ENCODE measurements at places on chromosomes 5 and 9.

- DNase-seq: no peak
Measured at GRCh38 chr5:44987026-44987425, 178.3 kb downstream of the MRPS30 start.

GRCh38 chr5:146345578-146346366, 7.1 kb downstream of the POU4F3 start:
- DNase-seq: no peak

DNA sequence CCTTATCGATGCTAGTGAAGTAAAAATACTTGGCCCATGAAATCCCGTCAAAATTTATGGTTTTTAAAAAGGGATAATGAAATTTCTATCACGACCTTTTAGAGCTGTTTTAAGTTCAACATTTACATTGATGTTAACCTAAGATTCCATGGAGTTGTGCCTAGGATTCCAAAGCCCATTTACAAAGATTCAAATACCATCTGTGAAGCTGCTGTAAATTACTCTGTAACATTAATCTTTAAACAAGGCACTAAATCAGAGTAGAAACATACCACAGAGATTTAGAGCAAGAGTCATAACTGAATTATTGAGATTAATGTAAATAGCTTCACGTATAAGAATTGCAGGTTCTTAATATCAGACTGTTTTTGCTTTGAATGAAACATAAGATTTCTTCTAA, 17.7 kb downstream of the POU5F2 start:
- DNase-seq: no peak

DNA sequence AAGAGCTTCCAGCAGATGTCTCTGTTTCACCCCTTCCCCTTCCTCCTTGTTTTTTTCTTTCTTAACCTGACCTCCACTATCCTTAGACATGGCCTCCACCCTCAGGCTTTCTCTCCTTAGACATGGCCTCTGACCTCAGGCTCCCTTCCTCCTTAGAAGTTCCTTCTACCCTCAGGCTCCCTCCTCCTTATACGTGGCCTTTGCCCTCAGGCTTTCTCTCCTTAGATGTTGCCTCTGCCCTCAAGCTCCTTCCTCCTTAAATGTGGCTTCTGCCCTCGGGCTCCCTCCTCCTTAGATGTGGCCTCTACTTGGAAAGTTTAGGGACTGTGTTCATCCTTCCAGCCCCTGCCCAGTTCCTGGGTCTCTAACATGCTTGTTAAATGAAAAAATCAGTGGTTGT, 180.4 kb upstream of the S1PR3 start:
- no peak for DNase-seq

DNA sequence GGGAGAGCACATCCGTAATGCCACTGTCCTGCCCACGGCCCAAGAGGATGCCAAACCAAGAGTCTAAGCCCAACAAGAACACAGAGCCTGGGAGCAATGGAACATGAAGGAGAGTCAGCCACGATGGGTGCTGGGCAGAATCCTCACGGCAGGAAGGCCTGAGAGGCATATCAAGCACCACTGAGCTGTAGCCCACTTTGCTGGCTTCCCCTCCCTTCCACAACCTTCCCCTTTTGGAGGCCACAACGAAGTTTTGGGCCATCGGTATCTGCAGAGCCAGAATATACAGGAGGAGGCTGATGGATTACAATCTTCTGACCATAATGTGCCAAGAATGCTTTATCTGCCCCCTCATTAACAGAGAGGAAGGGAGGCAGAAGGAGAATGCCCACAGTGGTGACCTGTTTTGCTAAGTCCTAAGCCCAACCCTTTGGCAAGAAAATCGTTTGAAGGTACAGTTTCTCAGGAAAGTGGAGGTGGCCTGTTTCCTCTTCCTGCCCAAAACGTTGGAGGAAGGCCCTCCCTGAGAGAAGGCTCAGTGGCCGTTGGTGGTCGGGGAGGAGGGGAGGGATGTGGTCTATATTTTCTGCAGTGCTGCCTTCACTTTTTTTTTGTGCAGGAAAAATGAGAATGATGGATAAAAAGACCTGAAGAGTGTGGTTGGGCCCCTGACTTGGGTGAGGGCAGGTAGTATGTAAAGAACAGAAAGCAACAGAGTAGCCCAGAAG, 26.2 kb downstream of the MACROH2A1 start:
- no peak for DNase-seq

- no peak for DNase-seq
Measured at GRCh38 chr5:7364226-7364875, 31.6 kb upstream of the ADCY2 start.

GRCh38 chr5:56172241-56172640, 60.9 kb downstream of the ANKRD55 start:
- DNase-seq: no peak
